Fibroblast of skin of abdomen (primary cell): ENCODE measurements at places on chromosomes 2 and 18.
A peak's percentile ranks its signal among the peaks of the same experiment; 100 is the strongest.

- no peak for DNase-seq
These were observed 187.7 kb downstream of the HDAC4 start for GRCh38 chr2:239212929-239213642.

GRCh38 chr2:61720911-61721310, 132.9 kb downstream of the FAM161A start:
- no peak for DNase-seq

GRCh38 chr2:12824778-12825379, 108.1 kb downstream of the TRIB2 start:
- DNase-seq, result no peak

GRCh38 chr2:174846941-174847938, 83.0 kb upstream of the CHRNA1 start:
- DNase-seq, result peak; percentile 92

- DNase-seq, result no peak
These were observed 224.2 kb downstream of the RBM43 start for GRCh38 chr2:151037434-151037833.

DNA sequence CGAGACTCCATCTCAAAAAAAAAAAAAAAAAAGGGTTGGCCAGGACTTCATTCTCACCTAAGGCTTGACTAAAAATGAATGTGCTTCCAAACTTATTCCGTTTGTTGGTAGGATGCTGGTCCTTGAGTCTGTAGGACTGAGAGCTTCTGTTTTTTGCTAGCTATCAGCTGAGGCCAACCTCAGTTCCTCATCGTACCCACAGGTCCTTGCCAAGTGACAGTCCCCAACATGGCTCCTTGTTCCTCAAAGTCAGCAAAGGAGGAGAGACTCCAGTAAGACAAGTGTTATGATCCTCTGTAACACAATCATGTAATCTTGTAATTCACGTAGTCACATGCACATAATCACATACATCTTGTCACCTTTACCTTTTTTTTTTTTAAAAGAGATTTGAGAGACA, 37.0 kb downstream of the HAUS1 start:
- DNase-seq, result no peak

- DNase-seq, result no peak
These were observed 80.5 kb upstream of the FRZB start for GRCh38 chr2:182946958-182947369.

DNA sequence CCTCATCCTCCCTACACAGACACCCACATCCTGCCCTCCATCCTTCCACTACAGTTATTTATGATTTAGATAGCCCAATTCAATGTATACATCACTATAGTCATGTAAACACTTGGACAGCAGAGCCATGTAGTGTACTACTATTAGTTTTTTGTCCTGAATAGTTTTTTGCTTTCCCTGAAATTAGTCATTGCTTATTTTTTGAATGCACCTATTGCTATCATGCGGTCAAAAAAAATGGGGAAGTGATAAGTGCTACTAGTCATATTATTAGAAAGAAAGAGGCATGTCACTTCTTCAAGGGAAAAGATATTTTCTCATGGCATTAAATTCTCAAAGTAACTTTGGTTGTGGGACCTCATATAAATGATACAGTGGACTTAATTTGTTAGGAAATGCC, 6.8 kb upstream of the GREB1 start:
- DNase-seq, result no peak

GRCh38 chr18:75064513-75064905, 144.4 kb downstream of the PTGR3 start:
- no peak for DNase-seq

DNA sequence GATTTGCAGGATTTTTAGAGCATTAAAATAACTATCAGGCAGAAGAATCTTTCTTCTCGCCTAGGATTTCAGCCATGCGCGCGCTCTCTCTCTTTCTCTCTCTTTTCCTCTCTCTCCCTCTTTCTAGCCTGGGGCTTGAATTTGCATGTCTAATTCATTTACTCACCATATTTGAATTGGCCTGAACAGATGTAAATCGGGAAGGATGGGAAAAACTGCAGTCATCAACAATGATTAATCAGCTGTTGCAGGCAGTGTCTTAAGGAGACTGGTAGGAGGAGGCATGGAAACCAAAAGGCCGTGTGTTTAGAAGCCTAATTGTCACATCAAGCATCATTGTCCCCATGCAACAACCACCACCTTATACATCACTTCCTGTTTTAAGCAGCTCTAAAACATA, 137.0 kb downstream of the MEIS1 start:
- peak; percentile 56 for DNase-seq

DNA sequence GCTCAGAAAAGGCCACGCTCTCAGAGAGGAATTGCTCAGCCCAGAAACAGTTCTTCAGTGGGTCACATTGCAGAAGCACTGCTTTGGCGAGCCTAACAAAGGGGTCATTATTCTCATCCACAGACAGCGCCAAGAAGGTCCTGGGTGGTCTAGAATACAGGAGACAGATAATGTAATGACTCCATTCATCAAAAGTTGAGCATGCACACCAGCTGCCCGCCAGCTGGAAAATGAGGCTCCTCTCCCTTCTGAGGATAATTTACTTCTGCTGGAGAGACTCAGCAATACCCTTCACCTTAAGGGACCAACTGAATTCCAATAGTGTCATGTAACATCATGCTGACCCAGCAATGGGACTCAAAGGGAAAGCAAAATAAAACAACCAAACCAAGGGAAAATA, 79.9 kb downstream of the TRIB2 start:
- DNase-seq, result peak; percentile 71

GRCh38 chr2:70214953-70215549, 24.2 kb upstream of the C2orf42 start:
- peak; percentile 96 for DNase-seq

- no peak for DNase-seq
These were observed 8.3 kb downstream of the GYPC start for GRCh38 chr2:126664234-126664633.

- DNase-seq, result no peak
These were observed 32.6 kb downstream of the IL1R2 start for GRCh38 chr2:102024410-102024809.

DNA sequence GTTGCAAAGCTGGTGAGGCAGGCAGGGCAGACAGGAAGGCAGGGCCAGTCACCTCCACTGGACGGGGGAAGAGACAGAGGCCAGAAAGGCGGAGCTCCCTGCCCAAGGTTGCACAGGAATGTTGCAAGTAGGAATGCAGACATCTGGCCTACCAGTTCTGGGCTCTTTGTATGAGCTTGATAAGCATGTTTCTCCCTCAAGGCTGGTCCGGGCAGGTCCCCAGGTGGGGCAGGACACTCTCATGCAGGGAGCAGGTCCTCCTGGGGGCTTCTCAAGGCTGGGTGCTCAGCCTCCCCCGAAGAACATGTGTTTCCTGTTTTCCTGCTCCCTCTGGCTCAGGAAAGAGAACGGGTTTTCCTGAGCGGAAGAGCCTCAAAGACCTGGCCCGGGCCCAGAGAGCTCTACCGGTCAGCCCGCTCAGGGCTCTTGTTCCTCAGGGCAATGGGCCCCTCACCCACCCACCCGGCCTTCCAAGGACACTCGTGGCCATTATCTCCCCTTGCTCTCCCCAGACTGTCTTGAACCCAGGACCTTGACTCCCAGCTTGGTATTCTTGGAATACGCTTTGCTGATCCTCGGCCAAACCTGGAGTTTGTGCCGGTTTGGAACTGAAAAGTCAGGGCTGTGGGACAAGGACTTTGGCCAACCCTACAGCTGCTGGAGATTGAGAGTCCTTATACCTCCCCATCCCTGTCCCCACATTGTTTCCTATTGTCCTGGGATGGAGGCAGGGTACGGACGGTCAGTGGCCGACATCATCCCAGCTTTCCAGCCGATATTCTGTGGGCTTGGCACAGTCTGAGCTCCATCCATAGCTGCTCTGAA, 87.7 kb upstream of the HAAO start:
- DNase-seq, result no peak

GRCh38 chr2:63755216-63755615, 86.5 kb upstream of the UGP2 start:
- peak; percentile 66 for DNase-seq

DNA sequence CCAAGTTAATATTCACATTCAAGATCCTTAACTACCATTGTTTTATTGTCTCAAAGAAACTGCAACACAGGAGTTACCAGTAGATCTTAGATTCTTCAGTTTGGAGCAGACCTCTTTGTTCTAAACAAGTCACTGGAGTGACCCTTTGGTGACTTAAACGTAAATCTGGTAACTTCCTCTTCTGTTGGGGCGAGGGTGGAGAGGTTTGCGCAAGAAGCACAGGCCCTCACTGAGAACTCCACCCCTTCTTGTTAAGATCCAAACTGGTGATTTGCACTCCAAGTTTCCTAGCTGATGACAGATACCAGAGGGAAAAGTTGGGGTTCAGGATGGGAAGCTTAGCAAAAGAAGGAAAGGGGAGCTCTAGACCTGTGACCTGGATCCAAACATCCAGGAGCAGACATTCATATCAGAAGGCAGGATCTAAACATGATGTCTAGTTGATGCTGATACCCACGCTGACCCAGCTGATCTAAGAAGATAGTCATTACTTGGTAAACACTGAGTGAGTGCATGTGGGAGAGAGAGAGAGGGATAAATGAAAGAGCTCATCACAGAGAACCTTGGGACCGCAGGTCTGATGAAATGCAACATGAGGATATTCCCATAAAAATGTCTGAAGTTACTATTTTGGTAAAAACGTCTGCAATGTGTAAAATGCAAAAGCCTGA, 256.0 kb downstream of the CDH20 start:
- no peak for DNase-seq

GRCh38 chr2:84194181-84194580, 264.9 kb downstream of the SUCLG1 start:
- DNase-seq, result no peak

GRCh38 chr2:64330281-64331113, 123.5 kb upstream of the LGALSL start:
- DNase-seq, result peak; percentile 84

DNA sequence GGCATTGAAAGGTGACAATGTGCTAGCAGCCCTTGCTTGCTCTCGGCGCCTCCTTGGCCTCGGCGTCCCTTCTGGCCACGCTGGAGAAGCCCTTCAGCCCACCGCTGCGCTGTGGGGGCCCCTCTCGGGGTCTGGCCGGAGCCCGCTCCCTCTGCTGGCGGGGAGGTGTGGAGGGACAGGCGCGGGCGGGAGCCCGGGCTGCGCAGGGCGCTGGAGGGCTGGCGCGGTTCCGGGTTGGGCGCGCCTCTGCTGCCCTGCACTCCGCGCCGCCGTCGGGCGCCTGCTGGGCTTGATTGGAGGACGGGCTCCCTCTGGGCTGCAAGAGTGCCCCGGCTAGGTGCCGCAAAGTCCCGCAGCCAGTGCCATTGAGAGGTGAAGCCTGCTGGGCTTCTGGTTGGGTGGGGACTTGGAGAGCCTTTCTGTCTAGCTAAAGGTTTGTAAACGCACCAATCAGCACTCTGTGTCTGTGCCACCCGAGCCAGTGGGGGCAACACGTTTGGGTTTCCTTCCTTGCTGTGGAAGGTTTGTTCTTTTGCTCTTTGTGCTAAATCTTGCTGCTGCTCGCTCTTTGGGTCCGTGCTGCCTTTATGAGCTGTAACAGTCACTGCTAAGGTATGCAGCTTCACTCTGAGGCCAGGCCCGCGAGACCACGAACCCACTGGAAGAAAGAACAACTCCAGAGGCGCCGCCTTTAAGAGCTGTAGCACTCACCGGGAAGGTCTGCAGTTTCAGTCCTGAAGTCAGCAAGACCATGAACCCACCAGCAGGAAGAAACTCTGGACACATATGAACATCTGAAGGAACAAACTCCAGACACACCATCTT, 14.8 kb upstream of the IMP4 start:
- DNase-seq, result peak; percentile 80

GRCh38 chr18:28043631-28044030, 133.3 kb downstream of the CDH2 start:
- no peak for DNase-seq

DNA sequence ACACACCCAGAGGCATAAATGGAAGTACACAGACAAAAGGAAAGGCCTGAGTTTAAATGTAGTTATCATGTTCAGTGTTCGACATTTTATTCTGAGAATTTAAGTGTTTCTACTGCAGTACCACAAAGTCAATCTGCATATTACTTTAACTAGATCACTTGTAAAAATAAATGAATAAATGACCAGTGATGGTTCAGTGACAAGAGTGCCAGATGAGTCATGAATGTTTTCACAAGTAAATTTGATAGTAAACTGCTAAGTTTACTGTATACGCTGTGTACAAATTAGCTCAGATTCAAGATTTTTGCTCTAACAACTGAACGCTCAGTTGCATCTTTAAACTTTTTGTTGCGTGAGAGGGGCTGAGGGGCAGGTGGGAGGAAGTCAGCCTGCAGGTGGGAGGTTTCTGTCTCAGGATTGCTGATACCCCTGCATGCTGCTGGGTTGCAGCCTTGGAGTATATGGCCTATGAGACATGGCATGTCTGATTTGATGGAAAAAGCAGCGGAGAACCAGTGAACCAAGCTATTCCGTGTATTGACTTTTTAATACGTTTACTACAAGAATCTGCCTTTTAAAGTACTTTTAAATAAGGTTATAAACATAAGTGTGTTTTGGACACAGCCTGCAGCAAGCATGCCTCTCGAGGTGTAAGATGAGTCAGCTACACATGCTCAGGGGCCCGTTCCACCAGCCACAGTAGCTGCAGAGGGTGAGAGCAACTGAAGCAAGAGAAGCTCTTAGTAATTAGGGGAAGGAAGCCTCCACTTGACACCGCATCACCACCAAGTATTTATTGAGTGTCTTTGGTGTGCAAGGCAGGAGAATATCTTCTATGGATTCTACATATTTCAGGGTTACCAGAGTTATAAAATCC, 245.1 kb downstream of the NEDD4L start:
- peak; percentile 51 for DNase-seq

DNA sequence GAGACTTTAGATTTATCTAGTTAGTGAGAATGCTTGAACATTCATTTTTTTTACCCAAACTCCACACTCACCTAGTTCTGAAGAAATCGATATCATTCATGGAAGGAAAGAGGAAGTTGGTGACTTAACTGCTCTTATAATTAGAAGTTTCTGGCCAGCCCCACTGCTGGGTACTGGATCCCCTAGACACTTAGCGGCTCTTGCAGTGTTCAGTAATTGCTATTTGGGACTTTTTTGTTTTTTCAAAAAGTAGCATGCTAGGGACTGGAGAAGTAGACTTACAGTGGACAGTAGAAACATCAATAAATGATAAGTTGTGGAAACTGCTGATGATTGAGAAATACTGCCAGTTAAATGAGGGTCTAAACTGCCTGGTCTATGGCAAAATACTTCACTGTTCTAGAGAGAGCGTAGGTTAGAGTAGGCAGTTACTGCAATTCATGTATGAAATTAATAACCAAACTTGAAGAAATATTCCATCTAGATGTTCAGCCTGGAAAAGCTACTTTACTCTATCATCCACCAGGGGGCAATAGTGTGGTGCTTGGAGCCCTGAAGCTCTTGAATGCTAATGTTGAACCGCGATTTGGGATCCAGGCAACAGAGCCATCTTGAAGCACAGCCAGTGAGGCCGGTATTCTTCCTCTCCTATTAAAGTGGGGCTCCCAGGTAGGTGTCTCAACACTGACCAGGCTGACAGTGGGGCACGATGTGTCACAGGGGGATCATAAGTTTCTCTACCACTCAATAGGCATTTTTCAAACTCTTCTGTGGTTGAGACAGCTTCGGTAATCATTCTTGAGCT, 146.1 kb upstream of the SESTD1 start:
- peak; percentile 59 for DNase-seq

GRCh38 chr2:191650896-191651773, 26.8 kb upstream of the NABP1 start:
- no peak for DNase-seq
